H7 (cell line): ENCODE measurements at places on chromosomes 7 and 10. TPM values are rescaled to one million over a fixed set of nuclear protein-coding genes. Genes with fewer than 3 reads are reported as not detected.

RET gene
- 9.7 and 16.0 TPM in 2 replicates for total RNA-seq

ASZ1 gene
- not detected in 2 replicates for total RNA-seq

GRCh38 chr10:70478191-70479164 lies at the start of gene PALD1:
PALD1 (plus strand) TSS chr10:70478767; CDS start chr10:70525952, 47,185 bp downstream.
- peak; percentile 99 for DNase-seq

PCDH15 gene
- not detected in 2 replicates for total RNA-seq

DNA sequence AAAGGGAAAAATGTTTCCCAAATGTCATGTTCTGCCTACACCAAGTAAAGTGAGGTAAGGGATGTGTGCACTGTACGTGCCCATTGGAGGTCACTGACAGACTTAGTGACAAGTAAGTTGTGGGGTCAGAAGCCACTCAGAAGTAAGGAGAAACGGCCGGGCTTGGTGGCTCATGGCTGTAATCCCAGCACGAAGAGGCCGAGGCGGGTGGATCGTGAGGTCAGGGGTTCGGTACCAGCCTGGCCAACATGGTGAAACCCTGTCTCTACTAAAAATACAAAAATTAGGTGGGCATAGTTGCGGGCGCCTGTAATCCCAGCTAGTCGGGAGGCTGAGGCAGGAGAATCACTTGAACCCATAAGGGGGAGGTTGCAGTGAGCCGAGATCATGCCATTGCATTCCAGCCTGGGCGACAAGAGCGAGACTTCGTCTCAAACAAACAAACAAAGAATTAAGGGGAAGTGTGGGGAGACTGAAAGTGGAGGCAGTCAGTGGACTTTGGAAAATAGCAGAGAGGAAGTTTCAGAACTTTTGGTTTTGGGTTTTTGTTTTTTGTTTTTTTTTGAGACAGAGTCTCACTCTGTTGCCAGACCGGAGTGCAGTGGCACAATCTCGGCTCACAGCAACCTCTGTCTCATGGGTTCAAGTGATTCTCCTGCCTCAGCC lies 114.8 kb downstream of the WDFY4 start:
- no peak for DNase-seq

DNA sequence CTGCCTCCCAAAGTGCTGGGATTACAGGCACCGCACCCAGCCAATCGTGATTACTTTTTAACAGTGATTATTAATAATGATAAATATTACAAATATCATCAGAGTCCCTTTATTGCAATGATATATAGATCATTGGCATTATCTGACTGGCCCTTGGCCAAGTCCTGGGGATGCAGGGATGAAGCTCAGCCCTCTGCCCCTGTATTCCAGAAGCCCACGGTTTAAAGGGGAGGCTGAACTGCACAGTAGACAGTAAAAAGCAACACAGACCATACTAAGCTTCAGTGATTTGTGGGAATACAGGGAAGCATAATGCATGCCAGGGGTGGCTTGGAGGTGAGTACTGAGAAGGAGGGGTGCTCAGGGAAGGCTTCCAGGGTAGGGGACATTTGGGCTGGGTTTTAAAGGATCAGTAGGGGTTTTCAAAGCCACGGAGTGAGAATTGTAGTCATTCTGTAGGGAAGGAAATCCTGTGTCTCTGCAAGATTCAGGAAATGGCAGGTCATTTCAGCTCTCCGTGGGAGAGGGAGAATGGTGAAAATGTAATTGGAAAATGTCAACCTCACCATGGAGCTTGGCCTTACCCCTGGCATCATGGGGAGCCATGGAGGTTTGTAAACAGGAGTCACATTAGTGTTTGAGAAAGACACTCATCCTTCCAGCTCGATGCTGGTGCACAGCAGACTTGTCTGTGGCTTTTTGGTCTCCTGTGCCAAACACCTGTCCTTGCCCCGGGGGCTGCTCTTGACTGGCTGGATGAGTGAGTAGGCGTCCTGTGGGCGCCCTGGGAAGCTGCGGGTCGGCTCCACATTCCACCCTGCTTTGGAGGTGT lies 8.8 kb downstream of the ADAMTS14 start:
- DNase-seq = no peak

MYOZ1 gene
- 2.0 and 2.8 TPM in 2 replicates for total RNA-seq

DNA sequence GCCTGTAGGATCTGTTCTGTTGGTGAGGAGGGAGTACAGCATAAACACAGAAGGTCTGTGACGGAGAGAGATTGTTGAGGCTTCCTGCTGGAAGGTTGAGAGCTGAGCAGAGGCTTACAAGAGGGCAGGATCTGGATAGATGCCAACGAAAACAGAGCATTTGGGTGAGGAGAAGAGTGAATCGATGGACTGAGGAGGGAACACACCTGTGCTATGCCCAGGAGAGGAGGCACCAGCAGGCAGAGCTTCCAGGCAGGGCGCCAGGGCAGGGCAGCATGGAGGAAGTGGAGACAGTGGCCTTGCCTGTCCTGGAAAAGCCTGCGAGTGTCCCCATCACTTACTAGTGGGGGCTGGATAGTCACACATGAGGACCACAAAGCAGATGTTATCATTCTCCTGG lies 282.9 kb downstream of the PAXIP1 start:
- no peak for DNase-seq

DNA sequence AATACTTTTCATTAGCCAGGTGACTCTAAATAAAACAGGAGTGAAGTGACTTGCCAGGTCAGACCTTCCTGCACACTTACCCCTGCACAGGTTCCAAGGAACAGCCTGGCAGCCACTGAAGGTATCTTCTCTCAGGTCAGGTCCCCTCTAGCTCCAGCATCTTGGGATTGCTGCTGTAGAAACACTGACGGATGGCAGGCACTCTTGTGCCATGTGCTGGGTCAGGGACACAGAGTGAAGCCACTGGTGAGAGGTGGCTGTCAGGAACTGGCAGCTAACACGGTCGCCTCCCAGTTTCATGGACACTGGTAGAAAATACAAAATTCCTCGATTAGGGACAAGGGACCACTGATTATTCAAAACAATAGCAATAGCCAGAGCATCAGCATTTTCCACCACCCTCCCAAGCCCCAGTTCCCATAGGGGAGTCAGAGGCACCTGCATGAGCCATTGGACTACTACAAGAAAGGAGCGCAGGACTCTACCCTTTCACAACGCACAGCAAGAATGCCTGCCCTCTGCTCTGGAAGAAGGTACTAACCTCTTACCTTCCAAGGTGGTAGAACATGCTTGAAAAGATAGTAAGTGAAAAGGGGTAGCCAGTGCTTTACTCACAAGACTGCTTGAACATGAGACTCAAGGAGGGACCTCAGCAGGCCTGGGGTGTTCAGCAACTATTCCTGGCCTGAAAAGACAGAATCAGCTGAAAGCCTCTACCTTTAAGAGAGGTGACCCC lies 5.1 kb upstream of the MYO1G start:
- DNase-seq = no peak

DNA sequence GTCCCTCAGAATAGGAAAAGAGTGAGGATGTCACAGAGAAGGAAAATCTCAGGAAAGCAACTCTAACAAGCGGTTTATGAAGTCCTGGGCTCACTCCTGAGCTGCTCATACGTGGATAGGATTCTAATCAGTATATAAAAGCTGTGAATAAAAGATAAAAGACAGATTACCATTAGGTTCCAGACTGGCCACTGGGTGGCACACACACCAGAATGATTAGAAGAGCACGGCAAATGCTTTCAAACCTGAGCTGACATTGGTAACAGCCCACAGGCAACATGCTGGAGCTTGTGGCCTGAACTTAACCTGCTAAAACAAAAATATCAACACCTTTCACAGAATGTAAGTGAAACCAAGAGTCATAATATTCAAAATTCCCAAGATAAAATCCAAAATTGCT lies 370.8 kb downstream of the GRID1 start:
- peak; percentile 41 for DNase-seq

DNA sequence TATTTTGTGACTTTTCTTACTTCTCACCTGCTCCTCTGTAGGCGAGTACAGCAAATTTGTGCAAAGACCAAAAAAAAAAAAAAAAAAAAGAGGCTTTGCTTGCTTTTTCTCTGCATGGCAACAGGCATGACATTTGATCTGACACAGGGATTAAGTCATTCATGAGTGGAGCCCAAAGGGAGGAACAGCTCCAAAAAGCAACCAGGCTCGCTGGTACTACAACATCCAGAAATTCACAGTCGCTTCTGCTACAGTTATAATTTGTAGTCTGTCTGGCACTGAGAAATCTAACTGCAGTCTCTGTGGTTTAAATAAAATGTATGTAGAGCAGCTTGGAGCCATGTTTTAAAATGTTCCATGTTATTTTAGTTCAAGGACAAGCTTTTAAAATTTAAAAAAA lies 31.7 kb downstream of the MKX start:
- DNase-seq = no peak
